ENCODE measurements at places on chromosomes 16 and 17.

- DNase-seq = no peak
Observed at GRCh38 chr16:82300374-82300951, 130.4 kb upstream of the MPHOSPH6 start.

- DNase-seq = no peak
Observed at GRCh38 chr17:2901582-2901981, 105.3 kb downstream of the RAP1GAP2 start.

DNA sequence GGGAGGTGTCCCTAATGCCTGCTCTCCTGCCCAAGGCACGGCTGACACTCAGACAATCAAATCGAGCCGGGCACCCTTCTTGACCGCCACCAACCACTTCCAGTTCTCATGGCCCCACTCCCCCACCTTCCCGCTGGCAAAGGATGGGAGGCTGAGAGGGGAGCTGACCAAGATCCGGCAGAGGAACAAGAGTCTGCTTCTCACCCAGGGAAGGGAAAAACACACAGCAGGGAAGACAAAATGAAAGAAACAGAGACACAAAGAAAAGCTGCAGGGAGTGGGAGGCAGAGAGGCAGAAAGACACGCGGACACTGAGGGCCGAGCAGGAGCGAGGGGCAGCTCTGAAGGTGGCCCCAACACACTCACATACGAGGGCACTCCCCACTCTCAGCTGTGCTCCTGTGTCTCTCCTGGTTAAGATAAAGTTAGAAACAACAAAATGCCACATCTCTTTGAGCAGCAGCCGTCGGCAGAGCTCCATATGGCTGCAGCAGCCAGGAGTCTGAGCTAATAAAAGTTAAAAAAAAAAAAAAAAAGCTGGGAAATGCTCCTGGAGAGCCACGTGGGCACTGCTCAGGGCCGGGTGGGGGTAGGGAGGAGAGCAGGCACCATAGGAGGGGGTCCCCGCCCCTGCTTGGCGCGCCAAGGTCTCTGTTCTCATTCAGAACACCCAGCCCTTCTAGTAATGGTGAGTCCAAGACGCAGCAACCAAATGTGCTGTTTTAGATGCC lies 7.4 kb downstream of the LRRC75A start:
- peak; percentile 86 for DNase-seq

- DNase-seq = peak; percentile 64
Observed at GRCh38 chr17:73705594-73705993, 61.3 kb upstream of the SDK2 start.

DNA sequence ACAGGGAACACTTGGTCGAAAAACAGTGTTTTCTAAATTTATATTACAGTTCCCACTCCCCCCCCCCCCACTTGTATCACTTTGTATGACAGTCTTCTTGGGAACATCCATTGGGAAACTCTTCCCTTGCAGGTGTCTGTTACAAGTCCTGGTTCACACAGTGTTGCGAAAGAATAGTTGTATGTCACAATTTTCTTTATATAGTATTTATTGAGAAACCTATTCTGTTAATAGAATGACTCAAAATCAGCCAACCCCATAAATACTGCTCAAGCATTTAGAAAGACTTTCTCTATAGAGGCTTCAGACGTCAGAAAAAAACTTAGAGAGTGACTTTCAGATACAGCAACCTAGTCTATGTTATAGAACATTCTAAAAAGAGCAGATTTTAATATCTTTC lies 414.4 kb downstream of the WWOX start:
- DNase-seq = no peak

Data from SHP77 treated with DMSO at 0.1 percent for 48 hours (cell line).